ENCODE measurements at places on chromosomes 4 and X.

GRCh38 chr4:82900066-82900410 lies 497 bp upstream of the THAP9 start:
- no peak for DNase-seq

- DNase-seq: peak; percentile 1
Observed at GRCh38 chrX:103215425-103215991, 600 bp downstream of the BEX4 start.

DNA sequence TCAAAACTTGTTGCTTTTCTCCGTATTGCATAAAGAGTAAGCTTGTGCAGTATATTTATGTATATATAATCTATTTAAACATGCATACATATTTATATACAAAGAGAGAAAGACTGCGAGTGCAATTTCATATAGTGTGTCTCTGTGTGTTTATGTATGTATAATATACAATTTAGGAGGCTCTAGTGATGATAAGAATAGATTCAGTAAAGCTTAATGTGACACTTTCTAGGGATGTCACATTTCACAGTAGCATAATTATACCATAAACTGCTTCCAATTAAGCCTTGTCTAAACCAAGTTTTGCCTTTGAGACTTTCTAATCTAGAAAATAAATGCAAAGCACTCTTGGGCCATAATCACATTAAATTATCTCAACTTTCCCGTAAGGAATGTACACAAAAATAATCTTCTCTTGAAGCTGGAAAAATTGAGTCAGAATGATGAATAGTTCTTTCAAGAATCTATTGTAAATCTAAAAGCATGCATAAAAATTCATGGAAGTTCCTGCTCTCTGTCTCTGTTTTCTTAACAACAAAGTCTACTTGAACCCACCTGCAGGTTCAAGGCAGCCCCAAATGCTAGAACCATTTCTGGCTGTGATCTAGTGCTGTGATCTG lies 114.1 kb upstream of the NPY2R start:
- DNase-seq: no peak

- DNase-seq: no peak
Observed at GRCh38 chr4:1234811-1235292, 14.1 kb downstream of the CTBP1 start.

- DNase-seq: no peak
Observed at GRCh38 chrX:153520287-153520917, 3.0 kb downstream of the ATP2B3 start.

DNA sequence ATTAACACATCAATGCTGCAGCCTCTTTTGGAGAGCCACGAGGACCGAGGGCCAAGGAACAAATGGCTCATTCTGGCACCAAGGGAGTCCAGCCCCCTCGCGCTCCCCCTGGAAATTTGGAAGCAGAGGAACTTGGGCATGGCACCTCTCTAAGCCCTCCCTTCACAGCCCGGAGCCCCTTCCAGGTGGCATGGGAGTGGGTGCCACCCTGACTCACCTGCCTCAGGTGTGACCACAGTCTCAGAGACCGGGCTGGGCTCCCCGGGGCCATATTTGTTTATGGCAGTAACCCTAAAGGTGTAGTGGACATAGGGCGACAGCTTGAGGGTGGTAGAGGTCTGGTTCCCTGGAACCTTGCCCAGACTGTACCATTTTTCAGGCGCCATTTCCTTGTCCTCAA lies 18.8 kb downstream of the L1CAM start:
- no peak for DNase-seq

DNA sequence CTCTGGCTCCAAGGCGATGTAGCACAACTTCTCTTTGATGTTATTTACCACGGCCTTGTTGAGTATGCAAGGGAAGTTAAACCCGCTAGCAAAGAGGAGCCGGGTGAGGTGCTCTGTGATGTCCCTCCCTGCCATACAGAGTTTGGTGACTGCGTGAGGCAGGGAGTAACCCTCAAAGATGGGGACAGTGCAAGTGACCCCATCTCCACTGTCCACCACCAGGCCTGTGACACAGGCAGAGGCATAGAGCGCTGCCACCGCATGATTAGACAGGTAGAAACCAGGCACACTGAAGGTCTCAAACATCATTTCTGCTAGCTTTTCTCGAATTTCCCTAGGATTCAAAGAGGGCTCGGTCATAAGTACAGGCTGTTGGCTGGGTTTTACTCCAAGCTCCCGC lies 677 bp downstream of the ACTRT1 start:
- DNase-seq: no peak

GRCh38 chr4:84366161-84366560 lies 132.9 kb downstream of the NKX6-1 start:
- no peak for DNase-seq

DNA sequence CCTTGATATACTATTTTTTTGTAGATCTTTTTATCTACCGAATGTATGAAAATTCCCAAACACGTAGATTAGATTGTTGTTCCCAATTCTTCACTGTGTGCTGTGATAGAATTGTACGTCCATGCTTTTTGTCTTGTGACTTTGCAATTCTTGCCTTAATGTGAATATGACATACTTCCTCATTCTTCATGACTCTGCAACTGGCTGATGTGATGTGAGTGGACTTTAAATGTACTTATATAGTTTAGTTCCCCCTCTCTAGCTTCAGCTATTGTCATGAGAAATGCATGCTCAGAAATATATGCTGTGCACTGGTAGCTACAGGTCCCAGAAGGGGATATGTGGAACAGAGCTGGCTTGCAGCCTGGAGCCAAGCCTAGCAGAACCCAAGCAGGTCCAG lies 89.4 kb downstream of the FTHL17 start:
- no peak for DNase-seq

GRCh38 chr4:135418353-135418752 lies 1216.8 kb upstream of the PABPC4L start:
- no peak for DNase-seq

DNA sequence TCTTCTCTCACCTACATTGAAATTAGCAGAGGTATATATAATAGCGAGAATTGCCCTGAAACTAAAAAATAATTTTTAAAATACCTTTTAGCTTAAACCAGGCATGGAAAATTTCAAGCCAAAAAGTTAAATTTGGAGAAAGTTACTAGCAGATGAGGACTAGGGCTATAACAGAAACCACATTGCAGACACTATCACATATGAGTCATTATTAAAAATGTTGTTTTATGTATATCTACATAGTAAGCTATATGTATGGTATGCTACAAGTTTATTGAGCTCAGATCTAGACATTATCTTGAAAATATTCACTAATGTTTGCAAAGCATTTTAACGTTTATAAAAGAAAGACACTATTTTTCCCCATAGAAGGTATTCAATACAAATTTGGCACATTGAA lies 147.8 kb downstream of the PAPSS1 start:
- no peak for DNase-seq

DNA sequence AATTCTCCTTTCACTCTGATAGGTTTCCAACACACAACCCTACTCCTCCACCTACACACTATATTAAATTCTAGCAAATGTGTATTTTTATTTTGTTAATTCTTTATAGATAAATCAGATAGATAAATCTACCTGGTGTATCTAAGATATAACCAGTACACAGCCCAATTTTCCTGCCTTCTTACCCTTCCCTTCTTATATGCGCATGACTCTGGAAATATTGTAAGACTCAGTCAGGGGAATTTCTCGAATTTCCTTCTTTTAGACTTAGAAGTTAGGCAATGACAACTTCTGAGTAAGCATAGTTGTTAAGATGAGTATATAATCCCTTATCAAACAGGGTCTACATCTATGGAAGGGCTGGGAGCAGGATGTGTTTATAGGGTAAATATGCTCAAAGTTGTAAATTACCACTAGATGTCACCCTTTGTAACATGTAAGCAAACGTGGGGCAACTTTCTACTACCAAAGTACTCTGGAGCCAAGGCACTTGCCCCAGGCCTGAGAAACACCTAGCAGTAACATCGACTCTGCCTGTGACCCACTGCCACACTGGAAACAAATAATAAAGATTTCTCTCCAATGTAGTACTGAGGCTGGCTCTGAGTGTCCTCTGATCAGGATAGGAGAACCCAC lies 444.7 kb downstream of the IQCM start:
- peak; percentile 52 for DNase-seq

GRCh38 chrX:45623266-45623665 lies 422.6 kb upstream of the DIPK2B start:
- peak; percentile 48 for DNase-seq

DNA sequence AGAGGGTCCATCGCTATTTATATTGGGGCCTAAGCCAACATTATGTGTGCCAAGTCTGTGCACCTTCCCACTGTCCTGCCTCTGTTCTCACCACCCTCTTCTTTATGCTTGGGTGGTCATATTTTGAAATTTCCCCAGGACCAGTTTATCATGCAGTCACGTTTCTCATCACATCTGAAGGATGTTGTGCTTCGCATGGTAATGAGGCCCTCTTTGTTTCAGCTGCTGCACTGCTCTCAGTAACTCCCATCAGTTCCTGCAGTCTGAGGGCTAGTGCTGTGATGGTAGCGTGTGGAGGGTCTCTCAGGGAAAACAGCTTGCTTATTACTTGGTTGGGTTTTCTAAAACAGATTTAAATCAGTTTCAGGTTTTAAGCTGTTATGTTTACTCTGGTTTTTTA lies 288.0 kb downstream of the AFF2 start:
- no peak for DNase-seq

- no peak for DNase-seq
Observed at GRCh38 chr4:14431155-14432134, 570.8 kb upstream of the CPEB2 start.

- no peak for DNase-seq
Observed at GRCh38 chr4:106496061-106496460, 127.5 kb upstream of the GIMD1 start.

DNA sequence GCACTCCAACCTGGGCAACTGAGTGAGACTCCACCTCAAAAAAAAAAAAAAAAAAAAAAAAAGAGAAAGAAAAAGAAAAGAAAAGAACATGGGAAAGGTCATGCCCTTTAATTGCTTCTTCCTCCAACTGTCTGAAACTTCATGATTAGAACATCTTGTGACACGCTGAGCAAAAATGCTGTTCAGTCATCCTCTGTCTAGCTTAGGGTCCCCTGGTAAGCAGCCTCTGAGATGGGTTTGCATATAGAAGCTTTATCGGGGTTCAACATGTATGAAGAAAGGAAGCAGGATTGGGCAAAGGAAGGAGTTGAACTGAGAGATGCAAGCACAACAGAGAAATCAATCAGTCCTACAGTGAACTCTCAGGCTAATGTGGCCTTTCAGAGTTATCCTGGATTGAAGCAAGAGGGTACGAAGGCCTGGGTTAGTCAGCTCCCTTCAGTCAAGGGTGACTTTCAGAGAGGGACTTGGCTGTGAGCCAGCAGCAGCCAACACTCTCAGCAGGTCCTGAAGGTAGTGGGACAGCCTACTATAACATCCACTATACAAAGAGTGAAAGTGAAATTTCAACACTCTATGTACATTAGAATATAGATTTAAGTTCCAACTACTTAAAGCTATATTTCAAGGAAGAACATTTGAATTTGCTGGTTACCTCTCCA lies 11.4 kb downstream of the MAOB start:
- no peak for DNase-seq

- peak; percentile 36 for DNase-seq
Observed at GRCh38 chrX:17860811-17861488, at the start of gene RAI2. RAI2 (minus strand) TSS chrX:17861298; CDS start chrX:17802010, 59,288 bp downstream.

DNA sequence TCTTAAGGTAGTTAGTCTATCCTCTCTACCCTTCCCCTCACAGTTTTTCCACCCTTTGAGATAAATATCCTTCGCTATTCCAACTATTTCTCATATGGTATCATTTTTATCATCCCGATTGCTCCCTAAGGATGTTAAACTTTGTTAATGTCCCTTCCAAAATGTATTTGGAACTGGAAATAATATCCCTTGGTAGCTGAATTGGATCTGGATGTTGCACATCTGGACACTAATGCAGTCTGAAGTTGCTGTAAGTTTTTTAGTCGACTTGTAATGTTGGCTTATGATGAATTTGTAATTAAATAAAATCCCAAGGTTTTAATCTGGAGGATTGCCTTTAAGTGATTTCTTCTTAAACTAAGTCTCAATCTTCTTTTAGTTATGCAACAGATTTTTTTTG lies 22.5 kb downstream of the XIAP start:
- no peak for DNase-seq

- no peak for DNase-seq
Observed at GRCh38 chr4:53234669-53235068, 131.2 kb downstream of the SCFD2 start.

DNA sequence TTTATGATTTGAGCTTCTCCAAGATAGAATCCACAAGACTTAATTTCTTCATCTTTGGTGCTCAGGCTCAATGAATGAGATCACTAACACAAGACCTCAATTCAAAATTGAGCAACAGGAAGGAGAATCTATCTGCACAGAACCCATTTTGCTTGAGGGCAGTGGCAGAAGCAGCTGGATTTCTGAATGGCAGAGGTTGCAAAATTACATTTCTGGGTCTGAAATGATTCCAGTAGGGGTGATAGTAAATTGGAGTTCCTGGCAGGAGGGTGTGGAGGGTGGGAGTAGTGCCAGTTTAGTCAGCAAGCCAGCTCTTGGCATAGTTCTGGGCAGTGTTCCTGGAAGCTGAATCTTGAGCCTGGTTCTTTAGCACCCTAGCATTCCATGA lies 281.1 kb downstream of the SLC7A11 start:
- DNase-seq: peak; percentile 48

GRCh38 chr4:128393101-128393704 lies 105.6 kb upstream of the PGRMC2 start:
- peak; percentile 34 for DNase-seq

DNA sequence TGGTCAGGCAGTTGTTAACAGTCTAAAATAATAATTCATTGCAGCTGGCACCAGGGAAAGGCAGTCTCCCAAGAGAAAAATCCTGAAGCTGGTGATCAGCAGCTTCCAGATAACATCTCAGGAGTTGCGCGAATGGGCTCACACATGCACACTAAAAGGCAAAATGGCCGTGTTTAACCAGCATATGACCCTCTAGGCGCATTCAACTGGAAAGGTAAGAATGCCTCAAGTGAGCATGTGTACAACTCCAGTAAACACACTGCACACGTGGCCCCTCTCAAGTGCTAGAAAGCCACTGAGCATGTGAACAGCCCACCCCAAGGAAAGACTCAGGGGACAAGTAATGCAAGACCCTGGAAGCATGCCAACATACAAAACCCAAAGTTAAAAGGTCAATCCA lies 33.1 kb downstream of the STPG2 start:
- no peak for DNase-seq

DNA sequence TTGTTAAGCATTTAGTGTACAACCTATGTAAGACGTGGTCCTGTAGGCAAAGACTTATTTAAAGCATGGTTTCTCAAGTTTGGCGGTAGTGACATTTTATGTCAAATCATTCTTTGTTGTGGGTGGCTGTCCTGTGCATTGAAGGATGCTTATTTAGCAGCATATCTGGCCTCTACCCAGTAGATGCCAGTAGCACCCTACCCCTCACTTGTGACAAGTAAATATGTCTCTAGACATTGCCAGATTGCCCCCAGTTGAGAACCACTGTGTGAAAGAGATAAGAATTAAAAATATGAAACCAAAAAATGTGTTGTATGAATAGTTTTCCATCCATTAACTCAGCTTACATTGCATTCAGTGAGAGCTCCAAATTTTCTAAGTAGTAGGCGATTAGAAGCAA lies 25.5 kb downstream of the MMAA start:
- no peak for DNase-seq

DNA sequence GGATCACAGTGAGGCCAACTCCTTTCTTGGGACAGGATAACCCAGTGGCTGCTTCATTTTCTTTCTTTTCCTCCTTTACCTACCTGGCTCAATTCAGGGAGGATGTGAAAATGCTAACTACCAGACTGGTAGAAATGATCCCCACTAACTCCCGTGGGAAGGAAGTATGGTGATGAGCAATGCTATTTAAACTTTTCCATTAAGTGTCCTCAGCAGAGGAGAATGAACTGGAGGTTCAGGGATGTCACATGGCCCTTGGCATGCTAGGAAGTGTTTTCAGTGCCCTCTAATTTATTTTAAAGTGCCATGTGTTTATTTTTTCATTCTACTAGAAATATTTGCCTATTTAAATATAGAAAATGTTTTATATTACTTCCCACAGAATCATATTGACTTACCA lies 363.9 kb downstream of the PPP3CA start:
- DNase-seq: no peak
